ENCODE measurements at places on chromosomes 1 and 21. TPM values are rescaled to one million over a fixed set of nuclear protein-coding genes. Genes with fewer than 3 reads are reported as not detected.

Gene EPHB2
- total RNA-seq = 29.1 TPM

Gene LCE3E
- not detected for total RNA-seq

Gene CD46
- total RNA-seq = 168 TPM

Gene SGIP1
- 9.4 TPM for total RNA-seq

Gene VN1R5
- total RNA-seq = not detected

Gene SPATA45
- not detected for total RNA-seq

Gene GJA8
- not detected for total RNA-seq

Gene PLA2G2F
- total RNA-seq = not detected

Gene TSPAN1
- total RNA-seq = 2.5 TPM

Gene TIE1
- total RNA-seq = 478 TPM

Gene PKP1
- total RNA-seq = 0.15 TPM

Gene FOXD2
- total RNA-seq = 0.33 TPM

Gene CD1E
- not detected for total RNA-seq

Gene MNDA
- not detected for total RNA-seq

Gene HES5
- not detected for total RNA-seq

Gene PADI1
- not detected for total RNA-seq

Gene TSPAN2
- total RNA-seq = 0.44 TPM

Gene ISG15
- total RNA-seq = 865 TPM

Gene TFAP2E
- not detected for total RNA-seq

Gene STUM
- total RNA-seq = not detected

Gene KIAA1614
- 2.5 TPM for total RNA-seq

Gene PRR9
- total RNA-seq = not detected

Gene F3
- 0.80 TPM for total RNA-seq

Gene KCND3
- 0.07 TPM for total RNA-seq

Gene OR6K3
- total RNA-seq = not detected

Gene C1orf87
- not detected for total RNA-seq

Data from mammary microvascular endothelial cell (primary cell).